ENCODE measurements at places on chromosomes 11 and 22.

DNA sequence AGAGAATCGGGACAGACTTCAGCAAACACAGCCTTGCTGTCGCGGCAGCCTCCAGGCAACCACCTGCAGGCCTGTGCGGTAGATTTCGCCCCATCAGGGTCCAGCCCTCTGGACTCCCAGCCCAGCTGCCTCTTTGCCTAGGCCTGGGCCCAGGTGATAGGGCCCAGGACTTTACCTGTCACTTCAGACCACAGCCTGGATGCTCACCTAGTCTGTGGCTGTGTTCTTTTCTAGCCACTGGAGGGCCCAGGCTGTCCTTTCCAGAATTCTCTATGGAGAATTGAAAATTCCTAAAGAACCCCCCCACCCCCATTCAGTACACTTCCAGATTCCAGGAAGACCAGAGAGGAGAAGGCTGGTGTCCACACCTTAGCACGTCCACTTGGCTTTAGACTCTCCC is 30.6 kb upstream of the RAB1B start:
- no peak for DNase-seq

- no peak for DNase-seq
Measured at GRCh38 chr22:35218079-35218478, 39.2 kb upstream of the HMGXB4 start.

DNA sequence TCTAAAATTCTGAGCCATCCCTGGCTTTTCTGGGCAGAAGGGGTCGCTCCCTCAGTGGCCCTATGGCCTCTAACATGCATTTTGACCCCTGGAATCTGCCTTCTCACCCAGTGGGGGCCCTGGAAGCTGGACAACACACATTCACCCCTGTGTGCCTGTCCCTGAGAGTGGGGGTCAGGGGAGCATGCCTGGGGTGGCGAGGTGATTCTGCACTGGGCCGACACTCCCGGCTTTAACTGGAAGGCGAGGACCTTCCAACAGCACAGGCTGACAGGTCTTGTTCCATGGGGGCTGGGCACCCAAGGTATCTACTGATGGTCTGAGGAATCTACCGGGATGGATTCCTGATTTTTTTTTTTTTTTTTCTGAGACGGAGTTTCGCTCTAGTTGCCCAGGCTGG is 10.7 kb downstream of the PPM1F start:
- no peak for DNase-seq

DNA sequence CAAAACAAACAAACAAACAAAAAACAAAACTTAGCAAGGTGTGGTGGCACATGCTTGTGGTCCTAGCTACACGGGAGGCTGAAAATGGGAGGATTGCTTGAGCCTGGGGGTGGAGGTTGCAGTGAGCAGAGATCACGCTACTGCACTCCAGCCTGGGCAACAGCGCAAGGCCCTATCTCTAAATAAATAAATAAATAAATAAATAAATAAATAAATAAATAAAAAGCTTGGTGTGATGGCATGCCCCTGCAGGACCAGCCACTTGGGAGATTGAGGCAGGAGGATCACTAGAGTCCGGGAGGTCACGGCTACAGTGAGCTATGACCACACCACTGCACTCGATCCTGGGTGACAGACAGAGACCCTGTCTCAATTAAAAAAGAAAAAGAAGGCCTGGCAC is 9.0 kb upstream of the STARD10 start:
- no peak for DNase-seq

- no peak for DNase-seq
Measured at GRCh38 chr22:17888855-17889254, 114.6 kb upstream of the BID start.

DNA sequence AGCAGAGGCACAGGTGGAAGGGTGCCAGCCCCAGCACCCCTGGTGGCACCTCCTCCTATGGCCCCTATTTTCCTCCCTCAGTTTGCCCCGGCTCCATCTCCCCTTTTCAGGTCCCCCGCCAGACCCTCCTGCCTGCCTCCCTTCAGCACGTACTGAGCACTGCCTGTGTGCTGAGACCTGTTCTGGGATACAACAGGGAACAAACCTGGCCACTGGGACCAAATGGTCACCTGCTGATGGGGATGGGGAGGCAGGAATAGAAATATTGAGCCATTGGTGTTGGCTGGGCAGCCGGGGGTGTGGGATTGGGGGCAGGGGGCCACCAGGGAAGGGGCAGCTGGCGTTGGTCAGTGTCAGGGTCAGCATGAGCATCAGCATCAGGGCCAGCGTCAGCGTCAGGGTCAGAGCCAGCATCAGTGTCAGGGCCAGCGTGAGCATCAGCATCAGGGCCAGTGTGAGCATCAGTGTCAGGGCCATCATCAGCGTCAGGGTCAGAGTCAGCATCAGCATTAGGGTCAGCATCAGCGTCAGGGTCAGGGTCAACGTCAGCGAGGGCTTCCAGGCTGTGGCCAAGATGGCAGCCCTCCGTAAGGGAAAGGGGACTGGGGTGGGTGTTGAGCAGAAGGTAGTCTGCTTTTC is 7.5 kb downstream of the ZNF74 start:
- DNase-seq: no peak

- no peak for DNase-seq
Measured at GRCh38 chr11:16080688-16081381, 275.5 kb downstream of the SOX6 start.

DNA sequence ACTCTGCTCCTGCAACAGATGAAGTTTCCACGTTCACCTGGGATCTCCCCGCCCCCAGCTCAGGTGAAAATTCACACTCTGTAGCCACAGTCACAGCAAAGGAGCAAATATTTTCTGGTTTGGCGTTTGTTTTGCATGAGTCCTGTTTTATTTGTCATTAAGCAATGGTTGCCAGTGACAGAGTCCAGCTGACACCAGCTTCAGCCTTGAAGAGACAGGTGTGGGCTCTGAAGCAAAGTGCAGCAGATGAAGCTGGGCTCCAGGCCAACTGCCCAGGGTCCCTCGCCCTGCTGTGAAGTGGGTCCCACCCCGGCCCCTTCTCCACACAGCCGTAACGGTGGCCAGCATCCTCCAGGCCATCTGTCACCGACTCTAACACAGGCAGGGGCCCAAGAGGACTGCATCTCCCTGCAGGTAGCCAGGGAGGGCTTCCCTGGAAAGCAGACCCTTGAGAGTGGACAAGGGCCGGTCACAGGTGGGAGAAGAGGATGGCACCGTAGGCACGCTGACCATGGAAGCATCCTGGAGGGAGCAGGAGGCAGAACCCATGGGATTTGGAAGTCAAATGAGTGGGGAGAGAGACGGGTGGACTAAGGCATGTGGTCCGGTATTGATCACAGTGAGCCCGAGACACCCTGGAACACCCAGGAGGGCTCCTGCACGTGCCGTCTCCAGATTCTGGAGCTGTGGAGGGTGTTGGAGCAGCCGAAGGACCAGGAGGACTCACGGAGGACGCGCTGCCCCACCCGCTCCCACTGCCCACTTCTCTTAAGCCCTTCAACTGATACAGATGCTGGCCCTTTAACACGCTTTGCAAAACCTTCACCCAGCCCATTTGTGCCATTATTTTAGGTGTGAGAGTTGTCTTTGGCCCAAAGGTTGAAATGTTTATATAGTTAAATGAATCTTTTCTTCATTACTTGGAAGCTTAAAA is 294.5 kb downstream of the BRD1 start:
- DNase-seq: no peak

DNA sequence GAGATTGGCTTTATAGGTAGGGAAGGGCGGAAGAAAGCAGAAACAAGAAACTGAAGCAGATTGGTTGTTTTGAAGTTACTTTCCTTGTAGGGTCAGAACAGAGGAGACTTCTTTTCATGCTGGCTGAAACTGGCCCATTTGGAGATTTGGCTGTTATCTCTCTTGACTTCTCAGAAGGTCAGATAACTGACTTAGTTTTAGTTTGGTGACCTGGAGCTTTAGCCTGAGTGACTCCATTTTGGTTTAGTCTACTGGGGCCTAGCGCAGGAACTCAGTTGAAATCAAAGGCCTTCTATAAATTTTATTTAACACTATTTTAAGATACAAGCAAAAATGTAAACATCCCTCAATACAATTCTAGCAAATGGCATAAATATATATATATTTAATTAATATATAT is 31.4 kb downstream of the CSTPP1 start:
- DNase-seq: no peak

DNA sequence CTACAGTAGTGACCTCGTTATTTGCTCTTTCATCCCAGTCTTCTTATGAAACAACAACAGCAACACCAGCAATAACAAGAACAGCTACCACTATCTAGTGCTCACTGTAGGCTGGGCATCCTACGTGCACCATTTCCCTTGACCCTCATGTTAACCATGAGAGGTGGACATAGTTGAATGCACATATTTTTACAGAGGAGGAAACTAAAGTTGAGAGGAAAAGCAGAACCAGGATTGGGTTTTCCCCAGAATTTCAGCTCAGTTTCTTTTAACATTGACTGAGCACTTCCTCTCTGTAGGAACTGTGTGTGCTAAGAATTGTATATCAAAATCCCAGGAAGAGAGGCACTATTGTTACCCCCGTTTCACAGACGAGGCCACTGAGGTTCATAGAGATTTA is 39.4 kb upstream of the TSPAN18 start:
- DNase-seq: no peak

GRCh38 chr22:37195921-37196320 is 7.9 kb upstream of the C1QTNF6 start:
- no peak for DNase-seq

GRCh38 chr22:28882878-28883656 is at the start of gene ZNRF3:
ZNRF3 (plus strand) TSS chr22:28883572; CDS start chr22:28883767, 195 bp downstream.
- peak; percentile 84 for DNase-seq

GRCh38 chr11:110196241-110196754 is 100.1 kb downstream of the RDX start:
- peak; percentile 40 for DNase-seq

- peak; percentile 59 for DNase-seq
Measured at GRCh38 chr11:62508336-62509058, 38.1 kb downstream of the AHNAK start.

- DNase-seq: no peak
Measured at GRCh38 chr11:18295316-18295715, 26.6 kb downstream of the HPS5 start.

- peak; percentile 43 for DNase-seq
Measured at GRCh38 chr11:31870609-31871309, 59.6 kb upstream of the PAX6 start.

DNA sequence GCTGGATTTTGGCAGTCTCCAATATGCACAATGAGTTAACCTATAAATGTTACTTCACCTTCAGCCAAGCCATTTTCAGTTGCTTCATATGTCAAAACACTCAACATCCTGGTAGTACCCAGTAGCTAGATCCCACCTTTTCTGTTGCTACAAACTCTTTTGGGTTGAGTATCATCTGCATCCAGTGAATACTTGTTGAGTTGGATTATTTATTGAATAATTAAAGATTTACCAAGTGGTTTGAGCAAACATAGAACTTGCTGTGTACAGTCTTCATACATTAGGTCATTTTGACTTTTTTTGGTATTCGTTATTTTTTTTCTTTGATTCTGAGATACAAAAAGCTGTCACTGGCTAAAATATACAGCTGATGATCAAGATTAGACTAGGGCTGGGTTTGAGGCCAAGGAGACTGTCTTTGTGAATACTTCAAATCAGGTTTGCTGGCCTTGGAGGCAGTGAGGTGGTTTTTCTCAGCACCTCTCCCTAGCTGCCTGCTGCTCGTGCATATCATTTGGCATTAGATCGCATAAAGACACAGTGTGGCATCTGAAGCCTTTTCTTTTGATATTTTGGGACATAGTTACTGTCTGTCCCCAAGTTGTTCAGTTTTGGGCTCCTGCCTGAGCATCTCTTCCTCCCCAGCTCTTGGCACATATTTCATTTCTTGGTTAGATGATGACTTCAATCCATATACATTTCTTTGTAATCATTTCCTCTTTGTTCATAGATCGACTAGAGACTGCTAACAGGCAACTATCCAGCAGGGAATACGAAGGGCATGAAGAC is 62.8 kb downstream of the AMOTL1 start:
- no peak for DNase-seq

- no peak for DNase-seq
Measured at GRCh38 chr22:42974223-42974622, 40.7 kb downstream of the PACSIN2 start.

DNA sequence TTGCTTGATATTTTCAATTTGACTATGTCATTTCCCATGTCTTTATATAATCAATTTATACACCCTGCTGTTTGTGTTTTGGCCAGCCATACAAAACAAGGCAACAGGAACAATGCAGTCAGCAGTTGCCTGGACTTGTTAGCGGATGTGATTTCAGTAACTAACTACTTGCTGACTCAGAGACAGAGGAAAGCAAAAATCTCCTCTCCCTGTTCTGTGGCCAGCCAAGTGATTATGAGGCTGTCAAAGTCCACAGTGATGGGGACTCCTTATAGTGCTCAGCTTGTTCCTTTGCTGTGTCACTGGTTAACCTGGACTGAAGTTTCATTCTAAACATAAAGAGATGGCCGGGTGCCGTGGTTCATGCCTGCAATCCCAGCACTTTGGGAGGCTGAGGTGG is 32.6 kb upstream of the APLP2 start:
- DNase-seq: no peak
